HS-5 (cell line): ENCODE measurements at places on chromosomes 12 and 14.
A peak's percentile ranks its signal among the peaks of the same experiment; 100 is the strongest.

DNA sequence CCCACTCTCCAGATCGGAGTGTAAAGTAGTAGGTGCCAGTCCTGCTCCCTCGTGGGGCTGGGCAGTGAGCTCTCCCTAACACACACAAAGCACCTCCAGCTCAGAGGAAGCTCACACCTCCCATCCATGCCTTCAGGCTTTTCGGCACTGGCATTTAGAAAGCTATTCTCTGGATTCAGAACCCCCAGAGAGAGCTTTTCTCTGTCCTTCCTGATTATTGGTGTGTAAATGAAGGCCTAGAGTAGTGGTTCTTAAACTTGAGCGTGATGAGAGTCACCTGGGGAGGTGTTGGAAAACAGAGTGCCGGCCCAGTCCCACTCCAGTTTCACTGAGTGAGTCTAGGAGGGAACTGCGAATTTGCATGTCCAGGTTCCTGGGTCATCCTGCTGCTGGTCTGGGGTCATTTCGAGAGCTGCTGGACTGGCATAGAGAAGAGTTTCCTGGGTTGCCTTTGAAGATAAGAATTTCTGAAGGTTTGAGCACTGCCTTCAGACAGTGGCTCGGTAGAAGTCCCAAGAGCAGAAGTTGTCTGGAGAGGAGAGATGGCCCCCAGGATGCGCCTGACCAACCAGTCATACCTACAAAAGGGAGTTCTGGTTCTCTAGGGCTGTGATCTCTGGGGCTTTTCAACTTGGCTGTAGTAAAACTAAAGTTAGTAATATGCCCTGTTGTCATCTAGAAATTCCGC, 15.1 kb downstream of the CD9 start:
- DNase-seq: no peak

DNA sequence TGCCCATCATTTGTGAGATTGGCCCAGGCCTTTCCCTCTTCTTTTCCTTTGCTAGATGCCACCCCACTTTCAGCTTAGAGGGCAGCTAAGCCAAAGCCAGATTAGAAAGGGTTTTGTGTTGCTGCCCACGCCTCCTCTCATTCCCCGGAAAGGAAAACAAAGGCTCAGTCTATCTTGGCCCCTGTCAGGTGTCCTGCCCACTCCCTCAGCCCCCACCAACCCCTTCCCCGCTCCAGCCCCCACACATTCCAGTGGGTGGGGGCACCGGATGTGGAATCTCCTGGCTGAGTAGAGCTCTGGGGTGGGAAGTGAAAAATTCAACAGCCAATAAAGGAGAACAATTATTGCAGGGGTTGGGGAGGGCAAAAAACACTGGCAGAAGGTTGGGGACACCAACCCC, 2.2 kb downstream of the BLOC1S1 start:
- no peak for DNase-seq

DNA sequence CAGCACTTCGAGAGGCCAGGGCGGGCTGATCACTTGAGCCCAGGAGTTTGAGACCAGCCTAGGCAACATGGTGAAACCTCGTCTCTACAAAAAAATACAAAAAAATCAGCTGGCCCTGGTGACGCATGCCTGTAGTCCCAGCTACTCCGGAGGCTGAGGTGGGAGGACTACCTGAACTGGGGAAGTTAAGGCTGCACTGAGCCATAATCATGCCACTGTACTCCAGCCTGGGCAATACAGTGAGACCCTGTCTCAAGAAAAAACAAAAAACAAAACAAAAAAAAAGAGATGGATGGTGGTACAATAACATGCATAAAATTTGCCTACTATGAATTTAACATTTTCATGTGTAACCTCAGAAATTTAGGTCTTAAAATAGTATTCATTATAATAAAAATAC, 2.2 kb downstream of the THAP2 start:
- no peak for DNase-seq

DNA sequence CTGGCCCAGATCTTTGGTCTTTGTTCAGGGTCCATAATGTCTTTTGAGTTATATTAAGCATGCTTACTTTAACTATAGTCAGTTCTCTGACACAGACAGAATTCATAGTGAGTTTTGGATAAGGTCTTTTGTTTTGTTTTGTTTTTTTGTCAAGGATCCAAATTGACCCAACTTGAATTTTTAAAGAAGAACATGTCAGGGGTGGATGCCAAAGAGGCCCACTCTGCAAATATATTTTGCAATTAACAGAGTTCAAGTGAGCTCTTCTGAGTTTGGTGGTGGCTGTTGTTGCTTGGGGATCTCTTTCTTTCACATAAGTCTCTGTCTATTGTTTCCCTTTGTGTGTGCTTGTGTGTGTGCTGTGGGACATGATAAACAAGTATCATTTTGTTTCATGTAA, 34.4 kb upstream of the PMCH start:
- no peak for DNase-seq

DNA sequence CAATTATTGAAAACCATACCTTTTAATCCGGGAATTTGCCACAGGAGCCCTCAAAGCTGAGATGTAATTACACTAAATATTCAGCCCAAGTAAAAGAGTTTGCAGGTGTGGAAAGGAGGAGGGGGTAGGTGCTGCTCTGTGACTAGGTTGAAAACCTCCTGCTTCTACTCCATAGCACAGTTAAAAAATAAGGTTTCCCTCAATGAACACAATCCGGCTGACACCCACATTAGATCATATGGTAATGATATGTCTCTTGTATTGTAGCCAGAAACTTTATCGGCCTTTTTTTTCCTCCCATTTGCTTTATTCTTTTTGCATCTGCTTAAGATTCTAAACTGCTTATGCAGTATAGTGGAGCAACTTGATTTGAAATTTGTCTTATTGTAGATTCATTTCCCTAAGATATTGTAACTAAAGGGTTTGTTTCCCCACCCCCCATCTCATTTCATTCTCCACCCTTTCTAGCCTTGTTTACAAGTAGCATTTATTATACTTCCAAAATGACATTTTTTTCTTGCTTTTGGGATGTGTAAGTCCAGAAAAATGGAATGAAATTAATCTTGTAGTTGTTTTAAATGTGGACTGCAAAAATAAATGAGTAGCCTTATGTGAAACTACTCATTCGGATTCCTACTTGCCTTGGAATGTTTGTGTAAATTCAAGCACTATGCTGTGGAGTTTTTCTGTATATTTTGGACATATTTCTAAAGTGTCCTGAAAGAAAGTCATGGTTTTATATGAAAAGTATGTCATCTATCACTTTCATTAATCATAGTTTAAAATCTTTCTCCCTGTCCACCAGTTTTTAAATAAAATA, at the start of gene DCN:
DCN (minus strand) TSS at position 182 of the 820 bp plus-strand sequence. CDS start 4,265 bp downstream, outside the sequence.
- DNase-seq: no peak

- peak; percentile 87 for DNase-seq
Observed at GRCh38 chr12:6345319-6346091, 3.6 kb upstream of the TNFRSF1A start.

DNA sequence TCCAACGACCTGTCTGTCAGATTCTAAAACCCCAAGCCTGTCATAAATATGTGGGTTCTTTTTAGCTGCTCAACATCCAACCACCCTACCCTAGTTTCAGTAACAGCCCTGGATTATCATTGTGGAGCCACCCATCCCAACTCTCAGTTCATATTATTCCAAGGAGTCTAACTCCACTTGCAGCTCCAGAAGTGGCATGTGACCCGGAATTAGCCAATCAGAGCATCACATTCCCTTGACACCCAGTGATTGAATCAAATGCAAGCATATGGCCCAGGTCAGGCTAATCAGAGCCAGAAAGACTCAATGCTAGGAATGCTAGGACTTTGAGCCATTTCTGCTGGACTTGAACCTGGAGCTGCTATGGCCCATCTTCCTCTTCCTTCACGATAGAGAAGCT, 17.1 kb upstream of the HSP90B1 start:
- DNase-seq: no peak

DNA sequence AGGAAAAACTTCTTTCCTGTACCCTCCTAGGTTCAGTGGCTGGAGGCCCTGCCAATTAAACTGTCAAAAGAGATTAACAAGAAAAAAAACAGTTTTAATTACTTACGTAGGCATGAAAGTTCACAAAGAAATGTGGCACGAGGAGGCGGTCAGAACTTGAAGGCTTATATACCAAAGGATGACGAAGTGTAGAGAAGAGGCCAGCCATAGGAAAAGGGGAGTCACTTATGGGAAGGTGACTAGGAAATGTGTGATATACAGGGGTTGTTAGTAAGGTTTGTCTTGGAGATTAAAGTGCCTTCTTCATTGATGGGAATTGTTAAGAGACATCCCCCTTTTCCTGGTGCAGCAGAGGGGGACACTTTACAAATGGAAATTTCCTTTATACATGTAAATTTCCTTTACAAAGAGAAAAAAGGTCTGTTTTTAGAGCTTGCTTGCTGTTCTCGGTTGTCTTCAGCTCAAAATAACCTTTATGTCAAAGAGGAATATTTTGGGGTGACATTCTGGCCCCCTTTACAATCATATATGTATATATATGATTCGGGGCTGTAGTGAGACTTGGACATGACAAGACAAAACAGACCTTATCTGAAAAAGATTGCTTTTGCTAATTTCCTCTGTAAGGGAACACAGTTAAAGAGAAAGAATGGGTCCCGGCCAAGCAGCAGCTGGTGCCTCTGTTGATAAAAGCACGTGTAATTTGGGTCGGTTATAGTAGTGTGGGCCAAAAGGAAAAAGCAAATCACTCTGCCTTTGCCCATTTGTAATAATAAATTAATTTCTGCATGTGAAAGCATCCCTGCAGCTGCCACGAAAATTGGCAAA, 38.6 kb downstream of the SYNE2 start:
- no peak for DNase-seq

DNA sequence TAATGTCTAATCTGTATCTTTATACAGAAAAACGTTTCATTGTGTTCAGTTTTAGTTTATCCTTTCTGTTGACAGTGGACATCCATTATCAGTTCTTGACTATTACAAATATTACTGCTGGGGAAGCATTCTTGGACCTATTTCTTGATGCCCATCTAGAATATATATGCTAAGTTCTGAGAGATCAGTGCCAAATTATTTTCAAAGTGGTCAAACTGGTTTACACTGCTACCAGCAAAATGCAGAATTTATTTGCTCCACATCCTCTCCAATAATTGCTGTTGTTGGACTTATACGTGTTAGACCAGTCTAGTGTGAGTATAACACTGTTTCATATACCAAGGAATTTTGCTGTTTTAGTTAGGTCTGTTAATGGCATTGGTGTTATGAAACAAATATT, 85.5 kb upstream of the TRAF3 start:
- DNase-seq: no peak

DNA sequence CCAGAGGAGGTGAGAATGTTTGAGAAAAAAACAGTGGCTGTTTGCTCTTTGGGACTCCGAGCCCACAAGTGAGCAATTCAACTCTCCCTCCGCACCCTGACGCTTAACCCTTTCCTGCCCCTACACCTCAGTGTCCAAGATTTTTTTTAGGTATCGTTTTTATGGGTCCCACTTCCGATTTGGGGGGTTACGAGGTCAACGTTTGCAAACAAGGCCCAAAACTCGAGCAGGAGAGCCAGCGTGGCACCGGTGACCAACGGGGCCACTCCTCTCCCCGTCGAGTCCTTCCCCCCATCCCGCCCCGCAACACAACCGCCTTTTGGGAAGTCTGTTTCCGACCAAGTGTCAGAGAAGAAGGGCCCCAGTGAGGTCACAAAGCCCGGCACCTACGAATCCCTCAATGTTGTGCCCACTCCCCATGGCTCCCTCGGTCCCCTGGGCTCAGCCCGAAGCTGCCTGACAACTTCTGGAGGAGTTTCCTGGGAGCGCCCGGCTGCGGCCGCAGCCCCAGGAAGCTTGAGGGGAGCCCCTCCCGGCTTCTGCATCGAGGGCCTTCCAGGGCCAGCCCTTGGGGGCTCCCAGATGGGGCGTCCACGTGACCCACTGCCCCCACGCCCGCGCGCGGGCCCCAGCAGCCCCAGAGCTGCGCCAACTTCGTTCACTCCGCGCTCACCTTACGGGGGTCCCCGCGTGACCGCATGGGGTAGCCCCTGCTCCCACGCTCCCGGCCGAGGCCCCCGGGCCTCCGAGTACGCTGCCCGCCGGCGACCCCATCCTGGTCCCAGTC, 1.2 kb downstream of the CDK2AP1 start:
- DNase-seq: no peak

DNA sequence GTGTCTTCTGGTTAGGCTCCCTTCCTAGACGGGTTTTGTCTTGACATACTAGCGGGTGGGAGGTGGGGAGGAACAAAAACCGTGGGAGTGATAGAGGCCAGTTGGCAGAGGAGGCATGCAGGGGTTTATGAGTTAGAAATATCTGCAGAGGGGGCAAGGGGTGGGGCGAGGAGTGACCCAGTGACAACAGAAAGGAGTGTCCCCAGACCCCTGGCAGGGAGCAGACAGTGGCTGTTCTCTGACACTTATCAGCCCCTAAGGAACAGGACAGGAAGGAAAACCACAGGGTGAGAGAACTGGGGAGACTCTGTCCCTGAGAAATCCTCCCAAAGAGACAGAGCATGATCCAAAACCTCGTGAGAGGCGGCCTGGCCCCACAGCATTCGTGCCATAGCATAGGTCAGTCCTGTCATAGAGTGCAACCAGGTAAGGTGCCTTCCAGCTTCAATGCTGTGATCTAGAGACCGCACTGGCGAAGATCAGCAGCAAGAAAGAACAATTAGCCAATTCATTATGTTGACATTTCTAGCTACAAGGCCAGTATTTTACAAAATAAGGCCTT, 141.4 kb downstream of the CRADD start:
- no peak for DNase-seq

- no peak for DNase-seq
Observed at GRCh38 chr12:27555361-27555760, 31.4 kb downstream of the PPFIBP1 start.

- DNase-seq: no peak
Observed at GRCh38 chr12:103944964-103945363, 14.8 kb downstream of the HSP90B1 start.

- no peak for DNase-seq
Observed at GRCh38 chr12:107805488-107806180, 31.1 kb downstream of the ASCL4 start.

- DNase-seq: no peak
Observed at GRCh38 chr12:59719701-59720100, 123.9 kb downstream of the SLC16A7 start.

- no peak for DNase-seq
Observed at GRCh38 chr12:116194935-116195431, 82.5 kb downstream of the MED13L start.

GRCh38 chr14:63726499-63726898, 1.4 kb downstream of the SGPP1 start:
- DNase-seq: no peak

DNA sequence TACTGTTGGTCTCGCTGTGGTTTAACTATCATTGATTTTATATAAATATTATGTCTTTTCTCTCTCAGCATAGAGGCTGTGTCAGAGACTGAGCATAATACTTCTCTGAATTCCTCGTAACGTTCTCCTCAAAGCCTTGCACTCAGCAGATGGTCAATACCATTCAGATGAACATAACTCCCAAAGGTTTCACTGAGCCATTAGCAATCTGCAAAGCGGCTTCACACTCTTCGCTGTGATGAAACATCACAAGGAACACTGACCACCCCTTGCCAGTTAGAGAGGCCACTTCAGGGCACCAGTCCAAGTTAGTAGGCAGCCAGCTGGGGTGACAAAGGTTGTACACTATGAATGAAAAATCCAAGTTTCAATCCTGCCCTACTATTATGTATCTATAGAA, 30.1 kb upstream of the STON2 start:
- no peak for DNase-seq

GRCh38 chr12:23684121-23684520, 265.3 kb downstream of the SOX5 start:
- no peak for DNase-seq

- no peak for DNase-seq
Observed at GRCh38 chr14:95660651-95661515, 25.3 kb upstream of the TCL1B start.

- no peak for DNase-seq
Observed at GRCh38 chr12:120342175-120343038, 14.8 kb upstream of the PLA2G1B start.
